ENCODE measurements at places on chromosomes 11 and 22.
A peak's percentile ranks its signal among the peaks of the same experiment; 100 is the strongest.

- DNase-seq, result no peak
These were observed 686 bp downstream of the USP2 start for GRCh38 chr11:119380827-119381180.

- DNase-seq, result peak; percentile 31
These were observed 85.4 kb downstream of the ATXN10 start for GRCh38 chr22:45757068-45757467.

GRCh38 chr22:24685531-24686190 lies 82.7 kb downstream of the GGT1 start:
- DNase-seq, result no peak

DNA sequence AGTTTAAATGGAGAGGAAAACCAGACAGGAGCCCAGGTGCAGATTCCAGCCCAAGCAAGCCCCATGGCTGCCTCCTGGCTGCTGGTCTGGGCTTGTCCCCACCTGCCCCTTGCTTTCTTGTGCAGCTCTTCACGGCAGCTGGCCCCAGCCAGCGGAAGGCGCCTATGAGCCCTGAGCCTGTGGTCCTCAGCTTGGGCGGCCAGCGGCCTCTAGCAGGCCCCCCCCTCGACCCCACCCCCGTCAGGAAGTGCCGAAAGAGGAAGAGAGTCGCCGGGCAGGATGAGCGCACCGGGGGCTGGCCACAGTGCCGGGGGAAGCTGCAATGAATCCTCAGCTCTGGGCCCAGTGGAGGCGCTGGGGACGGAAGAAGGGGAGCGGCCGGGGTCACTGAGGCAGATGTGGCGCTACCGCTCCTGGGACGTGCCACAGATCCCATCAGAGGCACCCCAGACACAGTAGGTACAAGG lies 2.1 kb upstream of the DGKZ start:
- no peak for DNase-seq

DNA sequence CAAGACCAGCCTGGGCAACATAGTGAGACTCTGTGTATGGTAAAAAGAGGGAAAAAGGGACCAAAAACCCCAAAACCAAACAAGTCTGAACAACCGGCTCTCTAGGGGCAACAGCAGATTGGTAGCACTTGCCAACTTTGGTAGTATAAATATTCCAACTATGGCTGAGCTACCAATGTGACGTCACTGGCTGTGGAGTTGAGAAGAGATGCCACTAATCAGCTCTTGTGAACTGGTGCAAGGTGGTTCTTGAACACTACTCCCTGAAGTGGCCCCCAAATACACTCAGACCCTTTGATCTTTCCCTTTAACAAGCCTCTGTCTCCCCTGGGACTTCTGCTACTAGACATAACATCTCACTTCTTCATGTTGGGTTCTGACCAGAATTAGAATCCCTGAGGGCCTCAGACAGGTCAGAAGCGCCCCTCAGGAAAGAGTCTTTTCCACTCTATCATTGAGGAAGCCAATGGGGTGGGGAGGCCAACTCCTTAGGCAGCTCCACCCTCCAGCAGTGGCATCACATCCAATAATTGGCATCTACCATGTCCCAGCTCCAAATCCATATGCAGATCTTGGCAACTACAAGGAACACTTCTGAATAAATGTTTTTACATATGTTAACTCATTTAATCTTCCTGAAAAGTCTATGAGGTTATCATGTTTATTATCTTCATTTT lies 49.2 kb downstream of the RPL27A start:
- DNase-seq, result no peak

DNA sequence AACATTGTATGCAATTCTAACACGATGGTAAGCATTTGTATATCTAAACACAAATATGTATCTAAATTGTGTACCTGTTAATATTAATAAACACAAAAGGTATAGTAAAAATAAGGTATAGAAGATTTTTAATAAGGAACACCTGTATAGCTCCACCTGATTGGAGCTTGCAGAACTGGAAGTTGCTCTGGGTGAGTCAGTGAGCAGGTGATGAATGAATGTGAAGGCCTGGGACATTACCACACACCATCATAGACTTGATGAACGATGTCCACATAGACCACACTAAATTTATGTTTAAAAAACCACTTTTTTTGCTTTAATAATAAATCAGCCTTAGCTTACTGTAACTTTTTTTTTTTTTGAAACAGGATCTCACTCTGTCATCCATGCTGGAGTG lies 97.6 kb upstream of the CLMP start:
- no peak for DNase-seq

Measured in AG09319 (cell line).